ENCODE measurements at places on chromosomes 4 and X.

DNA sequence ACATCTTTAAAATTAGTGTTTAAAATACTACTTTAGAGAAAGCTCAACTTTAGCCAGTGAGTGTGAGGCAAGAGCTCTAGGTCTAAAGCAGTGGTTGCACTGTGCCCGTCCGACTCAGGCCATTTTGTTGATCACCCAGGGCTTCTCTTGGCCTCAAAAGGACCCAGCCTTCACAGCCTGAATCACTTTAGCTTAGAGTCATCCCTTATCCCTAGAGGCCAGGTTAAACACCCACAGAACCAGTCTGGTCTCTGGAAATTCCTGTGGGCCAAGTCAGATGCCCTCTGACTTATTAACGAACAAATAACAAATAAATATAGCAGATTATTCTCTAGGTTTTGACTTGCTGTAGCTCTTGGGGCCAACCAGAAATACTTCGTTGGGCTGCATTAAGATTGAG is 102.3 kb downstream of the WWC2 start:
- DNase-seq, result no peak

DNA sequence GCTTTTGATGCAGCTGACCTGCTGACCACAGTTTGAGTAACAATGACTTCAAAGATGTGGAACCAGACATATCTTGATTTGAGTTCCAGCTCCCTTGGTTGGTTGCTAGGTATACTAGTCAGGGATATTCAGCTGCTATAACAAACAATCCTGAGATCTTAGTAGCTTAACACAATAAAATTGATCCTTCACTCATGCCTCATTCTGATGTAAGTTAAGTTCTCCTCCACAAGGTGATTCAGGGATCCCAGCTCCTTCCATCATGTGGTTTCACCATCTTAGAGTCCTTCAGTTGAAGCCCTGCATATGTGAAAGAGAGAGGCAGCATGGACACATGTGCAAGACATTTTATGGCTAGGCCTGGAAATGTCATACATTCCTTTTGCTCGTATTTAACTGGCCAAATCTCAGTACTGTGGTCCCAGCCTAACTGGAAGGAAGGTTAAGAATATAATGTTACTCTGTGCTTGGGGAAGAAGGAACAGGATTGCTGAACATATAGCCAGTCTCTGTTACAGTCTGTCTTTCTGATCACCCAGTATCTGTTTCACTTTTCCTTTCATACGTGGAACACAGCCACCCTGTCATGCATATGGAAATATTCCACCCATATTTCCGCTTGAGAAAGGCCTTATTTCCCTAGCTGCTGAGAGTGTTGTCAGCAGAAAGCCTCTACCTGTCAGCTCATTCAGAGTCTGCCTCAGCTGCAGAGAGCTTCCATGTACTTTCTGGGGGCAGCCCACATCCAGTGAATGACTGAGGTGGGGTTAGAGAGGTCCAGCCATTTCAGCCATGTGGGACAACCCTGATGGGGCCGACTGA is 7.1 kb downstream of the SMIM9 start:
- peak; percentile 27 for DNase-seq

GRCh38 chr4:183732296-183732695 is 73.2 kb downstream of the TRAPPC11 start:
- DNase-seq, result no peak

GRCh38 chr4:187618701-187619281 is 376.8 kb upstream of the ZFP42 start:
- no peak for DNase-seq

DNA sequence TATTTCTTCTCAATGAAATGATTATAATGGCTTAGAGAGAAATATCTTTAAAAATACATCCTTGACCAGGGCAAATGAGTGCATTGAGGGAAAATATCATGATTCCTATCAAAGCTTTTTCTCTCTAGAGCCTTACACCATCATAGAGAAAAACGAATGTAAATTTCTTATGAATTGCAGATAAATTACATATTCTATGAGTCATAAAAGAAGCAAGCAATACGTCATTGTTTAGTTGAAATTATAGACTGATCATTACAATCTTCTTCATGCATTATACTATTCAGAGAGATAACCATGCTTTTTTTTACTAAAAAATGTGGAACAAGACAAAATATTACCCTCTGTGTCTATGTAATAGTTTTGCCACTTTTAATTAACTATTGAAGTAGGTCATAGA is 100.9 kb upstream of the RXFP1 start:
- no peak for DNase-seq

- DNase-seq, result no peak
Measured at GRCh38 chrX:121191779-121192178, 144.4 kb downstream of the GLUD2 start.

DNA sequence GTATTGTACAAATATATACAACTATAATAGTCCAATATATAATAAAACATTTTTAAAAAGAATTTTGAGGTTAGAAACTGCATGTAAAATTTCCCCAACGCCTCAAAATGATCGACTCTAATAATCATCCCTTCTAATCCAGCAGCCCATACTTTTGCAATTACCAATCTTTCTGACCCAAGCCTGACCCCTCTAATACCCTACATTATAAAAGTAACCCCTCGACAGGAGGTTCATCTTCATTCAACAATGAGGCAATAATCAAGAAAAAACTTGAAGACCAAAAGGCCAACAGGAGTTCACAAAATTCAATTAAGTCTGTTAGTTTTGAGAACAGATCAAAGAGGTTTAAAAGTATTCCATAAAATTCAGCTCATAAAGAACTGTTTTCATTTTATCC is 393.5 kb downstream of the GPM6A start:
- no peak for DNase-seq

DNA sequence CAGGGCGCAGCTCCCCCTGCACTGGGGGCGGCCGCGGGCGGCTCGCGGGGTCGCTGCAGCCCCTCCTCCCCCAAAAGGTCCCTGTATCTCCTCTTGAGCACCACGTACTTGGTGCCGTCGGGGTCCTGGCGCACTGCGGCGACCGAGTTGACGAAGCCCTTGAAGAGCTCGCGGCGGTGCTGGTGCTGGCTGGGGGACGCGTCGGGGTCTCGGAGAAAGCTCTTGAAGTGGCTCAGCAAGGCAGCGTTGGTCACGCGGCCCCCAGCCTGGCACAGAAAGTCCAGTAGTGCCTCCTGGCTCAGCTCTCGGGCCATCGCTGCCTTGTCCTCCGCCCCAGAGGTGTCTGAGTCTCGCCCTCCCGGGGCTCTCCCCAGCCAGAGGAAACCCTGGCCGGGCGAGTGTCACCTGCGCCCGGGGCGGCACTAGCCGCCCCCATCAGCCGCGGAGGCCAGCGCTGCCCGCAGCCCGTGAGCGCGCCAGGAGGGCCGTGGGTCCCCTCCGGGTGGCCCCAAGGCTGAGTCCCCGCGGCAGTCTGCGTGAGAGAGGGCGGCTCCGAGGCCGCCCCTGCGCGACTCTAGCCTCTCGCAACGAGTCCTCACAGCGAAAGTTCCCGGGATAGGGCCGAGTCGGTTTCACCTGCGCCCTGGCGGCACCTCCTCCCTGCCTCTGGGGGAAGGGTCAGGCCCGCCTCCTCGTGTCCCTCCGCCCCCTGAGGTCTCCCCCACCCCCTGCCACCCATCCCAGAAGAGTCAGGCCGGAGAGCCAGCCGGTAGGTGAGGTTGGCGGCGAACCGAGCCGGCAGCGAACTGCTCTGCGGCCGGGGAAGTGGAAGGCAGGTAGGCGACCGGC is at the start of gene SOWAHB:
Gene SOWAHB (minus strand): TSS at position 609 of the 849 bp plus-strand sequence. CDS start 295 bp downstream, at position 314.
- peak; percentile 41 for DNase-seq

- DNase-seq, result no peak
Measured at GRCh38 chr4:67891645-67892044, 7.8 kb upstream of the TMPRSS11D start.

- no peak for DNase-seq
Measured at GRCh38 chrX:130172127-130172845, 524 bp downstream of the RAB33A start.

GRCh38 chr4:110195561-110196205 is 2.7 kb downstream of the ELOVL6 start:
- DNase-seq, result no peak

GRCh38 chr4:66769441-66769840 is 775.9 kb downstream of the CENPC start:
- DNase-seq, result no peak

DNA sequence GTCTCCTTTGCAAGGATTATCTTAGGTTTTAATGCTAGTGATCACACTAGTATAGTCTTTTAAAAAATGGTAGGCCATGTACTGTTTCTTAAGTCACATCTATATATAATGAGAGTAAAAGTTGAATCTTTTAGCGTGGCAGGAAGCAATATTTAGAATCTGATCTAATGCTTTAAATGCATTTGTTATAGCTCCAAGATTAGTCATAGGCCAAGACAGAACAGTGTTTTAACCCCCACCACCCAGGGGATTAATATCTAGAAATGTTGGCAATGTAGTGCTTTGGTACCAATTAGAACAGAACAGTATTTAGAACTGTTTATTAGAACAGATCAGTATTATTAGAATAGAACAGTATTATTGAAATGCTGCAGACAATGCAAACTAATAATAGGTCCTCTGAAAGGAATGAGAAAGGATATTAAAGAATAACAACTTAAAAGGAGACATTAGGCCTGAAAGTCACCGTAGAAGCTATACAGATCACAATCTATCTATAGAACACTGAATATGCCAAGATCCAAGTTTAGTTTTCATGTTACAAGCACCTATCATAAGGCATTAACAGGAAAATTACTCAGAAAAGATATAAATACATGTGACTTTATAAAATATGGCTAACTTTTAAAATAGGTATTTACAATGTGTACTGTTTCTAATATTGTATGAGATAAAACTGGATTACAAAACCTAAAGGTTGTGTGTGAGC is 146.2 kb downstream of the NPNT start:
- no peak for DNase-seq

DNA sequence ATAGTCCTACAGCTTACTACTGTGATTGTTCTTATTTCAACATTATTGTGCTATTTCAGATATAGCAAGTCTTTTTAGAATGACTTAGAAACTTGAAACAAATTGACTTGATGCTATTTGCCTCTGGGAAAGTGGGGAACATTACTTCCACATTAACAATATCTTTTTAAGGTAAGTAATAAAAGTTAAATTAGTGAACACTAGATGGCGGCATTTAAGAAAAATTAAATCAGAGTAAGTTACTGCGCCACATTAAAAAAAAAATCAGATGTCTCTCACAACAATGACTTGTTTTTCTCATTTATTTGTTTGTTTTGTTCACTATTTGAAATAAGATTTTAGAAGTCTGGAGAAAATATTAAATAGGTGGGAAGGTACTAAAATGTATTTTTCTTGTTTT is 1026.9 kb upstream of the SLIT2 start:
- DNase-seq, result no peak

DNA sequence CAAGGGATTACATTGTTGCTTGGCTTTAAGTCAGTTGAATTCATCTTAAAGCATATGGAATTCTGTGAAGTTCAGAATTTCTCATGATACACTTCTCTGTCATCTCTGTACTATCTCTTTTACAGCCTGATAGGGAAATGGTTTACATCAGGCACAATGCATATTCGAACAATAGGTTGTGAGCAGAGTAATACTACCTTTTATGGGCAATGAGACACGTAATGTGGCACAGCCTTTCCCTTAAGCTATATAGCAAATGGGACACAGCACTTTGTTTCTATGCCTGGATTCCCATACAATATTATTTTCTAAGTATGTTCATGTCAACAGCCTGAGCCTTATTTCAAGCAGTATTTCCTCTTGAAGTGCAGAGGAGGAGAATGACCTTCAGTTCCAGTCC is 58.4 kb downstream of the SYNPO2 start:
- no peak for DNase-seq

DNA sequence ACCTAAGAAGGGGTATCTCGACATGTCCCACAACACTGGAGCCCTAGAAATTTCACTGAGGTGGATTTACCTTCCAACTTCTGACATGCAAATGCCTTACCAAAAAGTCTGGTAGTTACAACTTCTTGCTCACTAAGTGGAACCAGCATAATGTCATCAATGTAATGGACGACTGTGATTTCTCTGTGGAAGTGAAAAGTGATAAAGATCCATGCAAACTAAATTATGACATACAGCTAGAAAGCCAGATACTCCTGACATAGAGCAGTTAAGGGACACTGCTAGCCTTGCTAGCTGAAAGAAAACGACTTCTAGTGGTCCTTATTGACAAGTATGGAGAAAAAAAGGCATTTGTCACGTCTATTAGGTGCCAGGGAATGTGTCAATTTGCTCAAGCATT is 191.1 kb downstream of the MAB21L2 start:
- DNase-seq, result no peak

DNA sequence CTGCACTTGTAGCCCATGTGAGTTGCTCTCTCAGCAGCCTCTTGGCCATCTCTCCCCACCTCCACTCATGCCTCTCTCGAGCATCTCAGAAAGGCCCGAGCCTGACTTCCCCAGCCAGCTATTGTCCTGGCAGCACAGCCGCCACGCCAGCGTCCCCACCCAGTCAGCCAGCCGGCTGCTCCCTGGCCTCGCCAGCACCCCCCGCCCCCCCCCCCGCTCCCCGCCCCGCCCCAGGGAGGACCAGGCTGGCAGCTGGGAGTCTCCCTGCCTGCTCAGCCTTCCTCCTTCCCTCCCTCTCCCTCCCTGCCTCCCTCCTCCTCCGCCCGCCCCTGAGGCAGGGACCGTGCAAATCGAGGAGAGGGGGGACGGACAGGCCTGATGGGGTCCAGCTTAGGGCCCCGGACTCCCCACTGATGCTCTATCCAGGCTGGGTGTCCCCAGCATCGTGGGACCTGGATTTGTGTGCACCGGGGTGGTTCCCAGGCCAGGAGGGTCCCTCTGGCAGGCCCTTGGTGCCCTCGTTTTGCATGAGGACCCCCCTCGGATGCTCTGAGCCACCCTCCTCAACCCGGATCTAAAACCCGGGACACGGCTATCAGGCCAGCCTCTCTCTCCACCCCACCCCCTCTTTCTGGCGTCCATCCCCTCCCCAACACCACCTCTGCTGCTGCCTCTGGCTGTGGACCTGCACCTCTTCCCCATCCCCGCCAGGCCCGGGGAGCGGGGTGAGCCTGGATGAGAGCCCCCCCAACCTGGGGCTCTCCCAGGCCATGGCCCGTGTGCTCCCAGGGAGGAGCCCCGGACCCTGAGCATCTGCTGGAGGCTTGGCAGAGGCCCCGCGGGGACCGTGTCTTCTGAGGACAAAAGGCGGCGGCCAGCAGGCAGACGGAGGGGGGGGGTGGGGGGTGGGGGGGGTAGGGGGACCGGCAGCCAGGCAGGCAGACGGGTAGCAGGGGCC is at the start of gene GPR173:
Gene GPR173 (plus strand): TSS at position 621 of the 958 bp plus-strand sequence. CDS start 27,833 bp downstream, outside the sequence.
- no peak for DNase-seq

- DNase-seq, result no peak
Measured at GRCh38 chr4:16222957-16223527, 3.2 kb downstream of the TAPT1 start.

- no peak for DNase-seq
Measured at GRCh38 chrX:29617725-29618124, 597.6 kb upstream of the MAGEB2 start.

DNA sequence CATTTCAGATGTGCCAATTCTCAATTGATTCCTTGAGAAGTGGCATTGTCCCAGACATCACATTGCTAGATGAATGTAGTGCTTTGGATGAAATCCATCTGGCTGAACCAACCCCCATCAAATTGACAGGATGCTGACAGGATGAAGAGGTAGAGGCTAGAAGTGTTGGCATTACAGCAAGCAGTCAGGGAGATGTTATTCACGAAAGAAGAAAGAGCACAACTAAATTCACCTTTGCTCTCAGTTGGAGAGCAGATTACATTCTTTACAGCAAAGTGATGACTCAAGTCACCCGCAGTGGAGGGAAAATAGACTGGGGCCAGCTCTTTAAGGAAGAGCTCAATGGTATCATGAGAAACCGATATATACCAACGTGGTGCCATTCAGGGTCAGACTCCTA is 259.6 kb downstream of the C4orf33 start:
- DNase-seq, result no peak

- DNase-seq, result no peak
Measured at GRCh38 chr4:158870626-158871334, 102.0 kb downstream of the FNIP2 start.

All from CD4-positive, alpha-beta T cell treated with Interleukin-10 for 1 hour (primary cell).